ENCODE measurements at places on chromosomes 13 and 19.

DNA sequence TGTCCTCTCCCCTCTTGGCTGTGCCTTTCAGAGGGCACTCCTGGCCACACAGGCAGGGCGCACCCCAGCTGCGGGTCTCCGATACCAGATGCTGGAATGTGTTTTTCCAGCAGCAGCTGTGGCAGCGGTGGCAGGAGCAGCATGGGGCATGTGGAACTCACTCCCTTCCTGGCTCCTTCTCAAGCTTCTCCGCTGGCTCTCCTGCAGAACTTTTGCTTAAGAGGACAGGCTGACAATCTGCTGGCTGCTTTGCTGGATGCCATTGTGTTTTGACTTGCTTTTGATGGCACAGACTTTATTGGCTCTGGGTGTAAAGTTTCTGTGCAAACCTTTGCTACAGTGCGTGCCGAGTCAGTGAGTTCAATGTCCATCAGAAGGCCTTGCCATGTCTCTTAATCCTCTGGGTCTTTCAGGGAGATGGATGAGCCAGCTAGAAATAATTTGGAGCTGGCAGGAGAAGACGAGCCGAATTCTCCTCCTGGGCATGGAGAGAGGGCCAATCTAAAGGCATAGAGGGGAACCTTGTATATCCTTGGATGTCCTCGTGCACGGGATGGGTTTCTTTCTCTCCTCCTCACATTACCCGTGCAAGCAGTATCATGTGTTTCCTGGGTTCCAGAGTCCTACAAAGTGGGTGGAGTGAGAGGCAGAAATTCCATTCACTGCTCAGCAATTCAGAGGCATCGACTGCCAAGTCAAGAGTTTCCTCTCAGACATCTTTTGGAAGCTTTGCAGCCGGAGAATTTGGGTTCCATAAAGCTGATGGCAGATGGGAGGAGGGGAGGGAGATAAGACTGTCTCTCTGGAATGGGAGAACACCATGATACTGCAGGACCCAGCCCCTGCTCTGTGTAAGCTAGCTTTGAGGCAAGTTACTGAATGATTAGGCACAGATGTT, 231.2 kb downstream of the FGF9 start:
- DNase-seq = no peak

DNA sequence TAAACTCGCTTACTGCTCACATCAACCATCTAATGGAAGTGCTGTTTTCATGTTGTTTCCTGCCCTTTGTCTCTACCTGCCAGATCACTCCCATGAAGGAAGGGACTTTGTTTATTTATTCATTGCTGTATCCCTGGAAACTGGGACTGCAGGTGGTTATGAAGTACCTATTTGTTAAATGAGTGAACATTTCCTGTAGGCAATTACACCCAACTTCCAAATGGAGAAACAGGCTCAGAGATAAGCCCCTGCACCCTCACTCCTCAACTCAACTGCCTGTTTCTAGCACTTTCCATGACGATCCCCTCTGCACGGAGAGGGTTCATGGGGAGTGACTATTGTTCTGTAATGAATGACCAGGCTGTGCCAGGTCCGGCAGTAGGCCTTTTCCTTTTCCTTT, 1.9 kb upstream of the SELENOW start:
- no peak for DNase-seq

- DNase-seq = no peak
Measured at GRCh38 chr19:19637523-19638251, 5.8 kb downstream of the GMIP start.

- no peak for DNase-seq
Measured at GRCh38 chr13:106882246-106882645, 314.3 kb upstream of the ARGLU1 start.

GRCh38 chr19:32294871-32295438, 50.5 kb upstream of the ZNF507 start:
- no peak for DNase-seq

DNA sequence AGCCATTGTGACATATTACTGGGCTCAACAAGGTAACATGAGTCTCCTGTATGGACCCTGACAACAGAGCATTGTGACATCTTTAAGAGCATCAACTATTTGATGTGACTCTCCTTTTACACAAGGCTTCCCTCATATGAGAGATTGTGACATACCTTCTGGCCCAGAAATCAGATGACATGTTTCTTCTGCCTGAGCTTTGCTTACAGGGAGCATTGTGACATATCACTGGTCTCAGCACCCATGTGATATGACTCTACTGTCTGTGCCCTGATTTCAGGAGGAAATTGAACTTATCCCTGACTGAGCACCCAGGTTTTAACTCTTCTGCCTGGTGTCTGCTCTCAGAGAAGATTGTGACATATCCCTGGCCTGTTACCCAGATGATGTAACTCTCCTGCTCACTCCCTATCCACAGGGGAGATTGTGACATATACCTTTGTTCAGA, 15.9 kb upstream of the ZNF681 start:
- DNase-seq = peak; percentile 23

- no peak for DNase-seq
Measured at GRCh38 chr13:25281935-25282332, 5.4 kb downstream of the MTMR6 start.

- no peak for DNase-seq
Measured at GRCh38 chr19:49713236-49713845, 22.4 kb downstream of the CPT1C start.

- peak; percentile 91 for DNase-seq
Measured at GRCh38 chr19:49533551-49534488, 6.0 kb downstream of the RCN3 start.

- no peak for DNase-seq
Measured at GRCh38 chr13:45951724-45952123, 100.2 kb upstream of the SIAH3 start.

DNA sequence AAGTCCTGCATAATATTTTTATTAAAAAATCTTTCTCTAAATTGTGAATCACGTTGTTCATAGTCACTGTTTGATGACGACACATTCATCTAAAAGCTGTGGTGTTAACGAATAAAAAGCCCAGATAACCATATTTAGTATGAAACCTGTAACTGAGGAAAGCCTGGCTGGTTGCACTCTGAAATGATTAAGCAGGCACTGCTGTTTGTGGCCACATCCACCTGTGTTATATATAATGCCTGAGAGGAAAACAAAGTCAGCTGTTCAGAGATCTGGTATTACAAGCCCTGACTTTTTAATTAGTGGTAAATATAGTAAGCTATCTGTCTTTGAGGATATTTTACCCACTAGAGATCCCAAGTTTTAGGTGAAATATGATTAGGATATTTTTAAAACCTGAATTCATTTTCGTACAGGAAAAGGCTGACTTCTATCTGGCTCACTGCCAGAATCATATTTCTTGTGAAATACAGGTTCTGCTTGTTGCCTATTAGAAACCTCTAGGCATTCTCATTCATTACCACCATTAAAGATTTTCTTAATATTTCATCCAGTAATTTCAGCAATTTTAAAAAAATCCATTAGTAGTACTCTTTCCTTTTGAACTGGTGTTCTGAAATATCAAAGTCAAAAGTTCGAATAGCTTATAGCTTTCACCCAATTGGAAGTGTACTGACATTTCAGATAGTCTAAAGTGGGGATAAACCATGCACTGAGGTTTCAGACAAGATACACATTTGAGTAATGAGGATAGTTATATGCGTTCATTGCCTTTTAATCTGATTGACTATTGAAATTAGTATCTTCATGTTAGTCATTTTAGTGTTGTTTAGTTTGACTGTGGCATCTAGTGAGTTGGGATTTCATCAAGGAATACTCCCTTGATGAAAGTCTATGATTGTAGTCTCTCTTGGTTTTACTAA, 79.7 kb downstream of the LMO7 start:
- peak; percentile 36 for DNase-seq

GRCh38 chr19:531753-532560, at the start of gene CDC34:
Gene CDC34 (plus strand): TSS chr19:531760. CDS start chr19:531932, 172 bp downstream.
- DNase-seq = peak; percentile 46

DNA sequence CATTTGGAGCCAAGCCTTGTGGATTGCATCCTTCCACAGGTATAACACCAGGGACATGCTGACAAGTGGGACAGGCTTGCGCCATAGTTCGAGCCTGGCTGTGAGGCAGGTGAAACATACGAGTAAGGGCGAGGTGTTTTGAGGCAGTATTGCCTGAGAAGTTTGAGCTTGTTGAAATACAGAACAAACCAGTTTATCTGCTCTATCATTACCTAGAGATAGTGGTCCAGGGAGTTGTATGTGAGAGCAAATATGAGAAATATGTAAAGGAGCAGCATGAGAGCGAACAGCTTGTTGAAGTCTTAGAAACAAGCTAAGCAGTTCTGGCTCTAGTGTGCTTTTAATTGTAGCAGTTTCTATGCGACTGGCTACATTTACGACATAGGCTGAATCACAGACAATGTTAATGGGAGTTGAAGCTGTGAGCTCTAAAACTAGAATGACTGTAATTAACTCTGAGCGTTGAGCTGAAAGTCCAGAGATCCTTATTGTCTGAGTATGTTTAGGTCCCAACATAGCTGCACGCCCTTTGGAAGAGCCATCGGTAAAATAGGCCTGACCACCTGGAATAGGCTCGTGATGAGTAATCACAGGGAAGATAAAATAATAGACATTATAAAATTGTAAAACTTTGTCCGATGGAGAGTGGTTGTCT, 8.2 kb downstream of the ZNF439 start:
- no peak for DNase-seq

DNA sequence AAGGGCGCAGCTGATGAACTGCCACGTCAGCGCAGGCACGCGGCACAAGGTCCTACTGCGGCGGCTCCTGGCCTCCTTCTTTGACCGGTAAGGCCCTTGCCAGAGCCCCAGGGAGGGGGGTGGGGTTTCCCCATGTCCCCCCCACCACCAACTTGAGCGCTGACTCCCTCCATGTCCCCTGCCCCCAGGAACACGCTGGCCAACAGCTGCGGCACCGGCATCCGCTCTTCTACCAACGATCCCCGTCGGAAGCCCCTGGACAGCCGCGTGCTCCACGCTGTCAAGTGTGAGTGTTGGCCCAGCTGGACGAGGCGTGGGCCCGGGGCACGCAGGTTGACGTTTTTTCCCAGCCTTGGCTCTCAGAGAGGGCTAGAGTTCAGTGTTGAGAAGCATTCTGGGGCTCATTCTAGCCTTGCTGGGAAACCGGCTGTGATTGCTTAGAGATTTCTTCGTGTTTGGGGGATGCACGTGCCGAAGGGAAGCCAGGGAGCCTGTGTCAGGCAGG, 12.8 kb downstream of the STX10 start:
- DNase-seq = no peak

- no peak for DNase-seq
Measured at GRCh38 chr13:58823701-58824100, 1192.2 kb downstream of the PCDH17 start.

DNA sequence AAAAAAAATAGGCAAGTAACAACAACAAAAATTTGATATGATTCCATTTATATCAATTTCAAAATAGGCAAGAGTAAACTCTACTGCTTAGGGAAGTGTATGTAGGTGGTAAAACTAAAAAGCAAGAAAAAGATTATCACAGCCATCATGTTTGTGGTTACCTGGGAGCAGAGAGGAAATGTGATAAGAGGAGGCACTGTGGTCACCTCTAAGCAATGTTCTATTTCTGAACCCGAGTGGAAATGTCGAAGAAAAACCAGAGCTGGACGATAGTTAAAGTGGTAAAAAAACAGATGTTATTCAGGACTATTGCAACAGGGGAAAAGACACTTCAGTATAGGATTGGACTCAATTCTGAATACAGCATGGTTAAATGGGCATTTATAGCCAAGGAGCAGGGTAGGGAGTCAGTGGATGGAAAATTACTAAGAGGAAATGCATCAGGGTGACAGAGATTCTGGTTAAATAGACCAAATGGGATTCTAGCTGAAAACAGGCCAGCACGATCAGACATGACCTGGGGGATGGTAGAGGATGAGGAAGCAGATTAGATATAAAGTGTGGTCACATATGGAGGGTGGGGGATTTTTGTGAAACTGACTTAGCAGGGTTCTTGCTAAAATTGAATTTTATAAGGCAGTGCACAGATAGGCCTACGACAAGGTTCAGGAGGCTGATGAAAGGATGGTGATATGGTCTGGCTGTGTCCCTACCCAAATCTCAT, 6.0 kb upstream of the TEX30 start:
- peak; percentile 88 for DNase-seq

DNA sequence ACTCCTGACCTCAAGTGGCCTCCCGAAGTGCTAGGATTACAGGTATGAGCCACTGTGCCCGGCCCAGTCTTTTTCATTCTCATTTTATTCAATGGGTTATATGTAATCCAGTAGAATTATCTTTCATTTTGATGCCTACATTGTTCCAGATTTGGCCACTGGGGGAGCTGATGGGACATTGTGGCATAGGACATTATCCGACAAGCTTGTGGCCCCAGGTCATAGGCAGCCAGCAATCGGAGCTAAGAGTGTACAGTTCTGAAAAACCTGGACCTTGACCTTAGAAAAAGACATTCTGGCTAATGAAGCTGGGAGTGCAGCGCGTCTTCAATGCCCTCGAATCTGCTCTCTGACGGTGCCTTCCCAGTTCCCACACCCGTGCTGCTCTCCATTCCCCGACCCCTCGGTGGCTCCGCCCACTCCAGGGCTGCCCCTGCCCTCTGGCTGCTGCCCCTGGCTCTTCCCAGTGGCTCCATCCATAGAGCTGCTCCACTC, 108.7 kb downstream of the TEX29 start:
- DNase-seq = peak; percentile 77
